ENCODE measurements at places on chromosomes 3 and 15.

GRCh38 chr3:122784436-122784835, 9.2 kb downstream of the HSPBAP1 start:
- no peak for DNase-seq

GRCh38 chr3:72266016-72266370, 481.0 kb upstream of the PROK2 start:
- DNase-seq = no peak

GRCh38 chr3:147393261-147393942, 12.9 kb downstream of the ZIC4 start:
- DNase-seq = no peak

- no peak for DNase-seq
Observed at GRCh38 chr3:152269831-152270734, 1.4 kb downstream of the MBNL1 start.

- no peak for DNase-seq
Observed at GRCh38 chr3:188284455-188285212, 130.7 kb downstream of the LPP start.

- DNase-seq = no peak
Observed at GRCh38 chr3:119311081-119311925, 17.1 kb downstream of the ARHGAP31 start.

- no peak for DNase-seq
Observed at GRCh38 chr3:154844863-154845262, 235.3 kb upstream of the MME start.

DNA sequence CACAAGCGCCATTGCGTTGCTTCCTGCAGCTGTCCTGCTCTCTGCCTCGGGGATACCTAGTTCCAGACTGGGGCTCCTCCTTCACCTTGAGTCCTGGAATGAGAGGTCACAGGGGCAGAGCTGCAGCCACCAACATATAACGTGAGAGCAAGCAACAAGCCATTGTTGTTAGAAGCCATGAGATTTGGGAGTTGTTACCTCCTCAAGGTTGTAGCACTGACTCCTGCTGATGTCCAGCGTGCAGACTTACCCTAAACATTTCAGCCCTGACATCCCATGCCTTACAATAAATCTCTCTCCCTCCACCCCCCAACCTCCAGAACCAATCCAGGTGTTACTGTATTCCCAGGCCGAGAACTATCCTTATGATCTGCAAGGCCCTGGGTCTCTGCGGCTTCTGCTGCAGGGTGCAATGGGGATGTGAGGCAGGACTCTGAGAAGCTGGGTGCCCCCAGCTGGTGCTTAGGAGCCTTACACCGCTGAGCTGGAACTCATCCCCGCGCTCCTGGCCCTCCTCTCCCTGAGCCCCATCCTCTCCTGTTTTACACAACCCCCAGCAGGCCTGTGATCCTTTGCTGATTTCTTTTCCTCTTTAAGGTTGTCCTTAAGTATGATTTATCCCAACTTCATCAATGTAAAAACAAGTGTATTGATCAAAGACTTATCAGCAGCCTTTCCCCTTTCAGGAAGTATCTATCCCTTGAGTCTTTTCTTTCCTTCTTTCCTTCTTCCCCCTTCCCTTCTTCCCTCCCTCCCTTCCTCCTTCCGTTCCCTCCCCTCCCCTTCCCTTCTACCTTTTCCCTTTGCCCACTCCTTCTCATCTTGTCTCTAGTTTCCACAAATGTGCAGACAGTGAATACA, 84.2 kb upstream of the ABHD2 start:
- DNase-seq = no peak

DNA sequence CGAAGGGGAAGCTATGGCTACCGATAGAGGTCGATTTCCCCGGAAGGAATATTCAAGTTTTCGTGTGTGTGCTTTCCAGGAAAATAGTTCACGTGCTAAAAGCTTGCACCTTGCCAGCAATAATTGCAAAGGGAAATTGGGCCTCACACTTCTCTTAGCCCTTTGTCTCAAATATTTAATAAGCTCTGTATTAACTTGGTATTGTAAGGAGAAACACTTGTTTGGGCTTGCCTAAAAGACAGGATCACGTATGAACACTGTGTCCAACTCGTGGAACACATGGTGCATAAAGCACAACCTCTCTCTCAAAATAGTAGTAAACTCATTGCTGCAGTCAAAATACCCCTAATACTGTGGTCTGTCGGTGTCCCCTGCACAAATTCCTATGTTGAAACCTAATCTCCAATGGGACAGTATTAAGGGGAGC, 352 bp upstream of the TMF1 start:
- DNase-seq = no peak

GRCh38 chr15:75032395-75032794, 9.0 kb downstream of the PPCDC start:
- no peak for DNase-seq

GRCh38 chr3:110894574-110894973, 177.0 kb upstream of the NECTIN3 start:
- DNase-seq = no peak

DNA sequence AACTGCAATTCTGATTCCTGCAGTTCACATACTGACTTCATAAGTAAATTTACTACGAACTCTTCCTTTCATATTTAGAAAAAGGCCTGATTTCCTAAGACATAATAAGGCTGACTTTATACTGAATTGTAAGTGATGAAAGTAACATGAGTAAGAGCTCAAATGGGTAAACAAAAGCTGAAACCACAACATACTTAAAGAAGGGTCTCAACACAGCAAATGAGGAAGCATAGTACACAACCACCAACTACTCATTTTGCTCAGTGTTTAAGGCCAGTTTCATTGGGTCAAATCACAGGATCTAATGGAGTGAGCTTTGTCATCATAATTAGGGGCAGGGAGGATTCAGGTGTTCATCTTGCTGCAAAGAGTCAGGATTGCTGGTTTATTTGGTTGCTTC, 81.4 kb downstream of the SETD2 start:
- DNase-seq = no peak

GRCh38 chr3:197466586-197467399, 89.0 kb downstream of the BDH1 start:
- no peak for DNase-seq

DNA sequence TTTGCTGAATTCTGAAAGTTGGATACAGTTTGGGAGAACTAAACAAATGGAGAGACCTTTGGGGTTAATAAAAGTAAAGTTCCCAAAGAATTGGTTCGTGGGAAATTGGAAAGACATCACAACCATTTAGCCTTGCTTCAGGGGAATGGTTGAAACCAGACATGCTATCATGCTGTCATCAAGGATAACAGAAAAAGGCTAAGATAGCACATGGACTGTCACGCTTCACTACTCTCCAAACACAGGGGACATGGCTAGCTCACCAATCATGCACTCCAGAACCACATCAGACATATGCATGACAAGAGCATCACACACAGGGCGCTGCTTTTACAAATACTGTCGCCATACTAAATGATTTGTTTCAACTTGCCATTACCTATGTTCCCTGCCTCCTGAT, 671.7 kb upstream of the ROBO1 start:
- DNase-seq = no peak

DNA sequence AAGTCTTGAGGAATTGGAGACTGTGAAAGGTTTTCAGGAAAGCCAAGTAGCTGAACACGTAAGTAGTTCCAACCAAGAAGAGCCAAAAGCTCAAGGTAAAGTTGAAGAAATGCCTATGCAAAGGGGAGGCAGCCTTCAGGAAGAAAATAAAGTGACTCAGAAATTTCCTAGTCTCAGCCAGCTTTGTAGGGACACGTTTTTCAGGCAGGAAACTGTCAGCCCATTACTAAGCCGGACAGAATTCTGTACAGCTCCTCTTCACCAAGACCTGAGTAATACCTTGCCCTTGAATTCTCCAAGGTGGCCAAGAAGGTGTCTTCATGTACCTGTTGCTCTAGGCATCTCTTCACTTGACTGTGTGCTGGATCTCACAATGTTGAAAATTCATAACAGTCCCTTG, 48.6 kb downstream of the CDAN1 start:
- DNase-seq = no peak

DNA sequence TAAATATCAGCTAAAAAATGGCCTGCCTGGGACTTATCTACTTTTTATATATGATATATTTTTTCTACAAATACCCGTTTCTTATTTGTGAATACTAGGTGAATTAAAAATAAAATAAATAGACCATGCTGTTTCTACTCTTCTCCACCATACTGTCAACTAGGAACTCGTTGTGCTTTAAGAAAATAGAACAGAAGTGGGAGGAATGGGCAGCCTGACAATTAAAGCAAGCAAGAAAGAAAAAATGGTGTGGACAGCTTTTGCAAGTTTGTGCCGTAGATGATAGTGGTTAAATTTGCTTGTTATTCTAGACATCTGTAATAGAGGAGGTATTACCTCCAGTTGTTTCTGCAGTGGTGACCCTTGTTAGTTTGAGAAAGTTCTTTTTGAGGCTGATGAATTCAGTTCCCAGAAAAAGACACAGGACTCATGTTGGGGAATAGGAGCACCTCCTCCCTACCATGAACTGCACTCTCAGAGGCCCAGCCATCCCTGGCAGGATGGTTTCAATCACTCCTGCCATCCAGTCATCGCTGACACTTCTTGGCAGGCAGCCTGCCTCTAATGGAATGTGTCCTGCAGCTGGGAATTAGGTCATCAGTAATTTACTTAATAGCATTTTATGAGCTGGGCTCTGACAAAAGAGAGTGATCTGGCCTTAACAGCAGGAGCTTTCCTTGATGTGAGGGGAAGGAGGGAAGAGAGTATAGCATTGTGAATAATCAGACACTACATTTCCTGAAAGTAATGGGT, 105.0 kb upstream of the GAP43 start:
- DNase-seq = no peak

- DNase-seq = no peak
Observed at GRCh38 chr15:92627014-92627413, 28.6 kb downstream of the FAM174B start.

DNA sequence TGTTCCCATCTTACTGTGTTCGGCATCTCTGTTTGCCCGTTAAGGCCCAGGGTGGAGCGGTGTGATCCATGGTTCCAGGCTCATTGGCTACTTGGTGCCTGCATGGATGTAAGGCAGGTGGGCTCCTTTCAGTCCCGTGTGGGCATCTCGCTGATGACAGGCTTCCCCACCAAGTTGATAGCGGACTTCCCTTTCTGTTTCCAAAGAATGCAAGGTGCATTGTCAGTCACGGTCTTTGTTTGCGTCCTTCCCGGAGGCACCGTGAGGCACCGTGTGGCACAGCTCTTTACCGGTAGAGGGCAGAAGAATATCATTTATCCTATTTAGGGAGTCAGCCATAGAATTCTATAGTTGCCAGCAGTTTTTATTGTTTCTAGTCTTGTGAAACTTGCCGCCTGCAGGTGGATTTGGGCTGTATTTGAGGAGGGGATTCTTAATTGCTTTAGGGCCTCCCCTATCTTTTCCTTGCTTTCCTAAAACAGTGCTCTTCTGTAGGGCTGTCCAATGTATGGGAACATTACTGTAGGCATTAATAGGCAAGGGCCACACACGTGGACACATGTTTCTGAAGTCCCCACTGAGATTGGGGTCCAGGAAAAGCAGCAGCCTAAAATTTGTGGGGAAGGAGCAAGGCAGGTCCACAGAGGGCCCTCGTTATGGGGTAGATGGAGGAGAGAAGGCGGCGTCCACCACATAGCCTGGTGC, 244.1 kb downstream of the SLCO3A1 start:
- no peak for DNase-seq

DNA sequence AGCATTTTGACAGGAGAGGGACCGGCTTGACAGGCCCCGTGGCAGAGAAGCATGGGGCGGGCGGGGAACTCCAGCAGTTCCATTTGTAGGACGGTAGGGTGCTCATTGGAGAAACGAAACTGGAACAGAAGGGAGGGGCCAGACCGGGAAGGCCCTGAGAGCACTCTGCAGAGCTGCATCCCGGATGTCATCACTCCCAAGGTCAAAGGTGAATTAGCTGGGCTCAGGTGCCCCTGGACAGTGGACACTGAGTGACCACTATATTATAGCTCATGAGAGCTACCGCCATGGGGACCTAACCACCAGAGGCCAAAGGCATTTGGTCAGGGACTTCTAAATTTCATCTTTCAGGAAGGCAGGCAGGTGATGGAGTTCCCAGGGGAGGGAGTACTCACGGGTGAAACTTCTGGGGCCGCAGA, 7.3 kb downstream of the CSRNP1 start:
- DNase-seq = no peak

GRCh38 chr3:127074900-127075360, 92.0 kb downstream of the PLXNA1 start:
- DNase-seq = no peak

- no peak for DNase-seq
Observed at GRCh38 chr15:25931851-25932250, 68.7 kb upstream of the ATP10A start.

GRCh38 chr3:165642761-165643420, 194.3 kb downstream of the BCHE start:
- no peak for DNase-seq

DNA sequence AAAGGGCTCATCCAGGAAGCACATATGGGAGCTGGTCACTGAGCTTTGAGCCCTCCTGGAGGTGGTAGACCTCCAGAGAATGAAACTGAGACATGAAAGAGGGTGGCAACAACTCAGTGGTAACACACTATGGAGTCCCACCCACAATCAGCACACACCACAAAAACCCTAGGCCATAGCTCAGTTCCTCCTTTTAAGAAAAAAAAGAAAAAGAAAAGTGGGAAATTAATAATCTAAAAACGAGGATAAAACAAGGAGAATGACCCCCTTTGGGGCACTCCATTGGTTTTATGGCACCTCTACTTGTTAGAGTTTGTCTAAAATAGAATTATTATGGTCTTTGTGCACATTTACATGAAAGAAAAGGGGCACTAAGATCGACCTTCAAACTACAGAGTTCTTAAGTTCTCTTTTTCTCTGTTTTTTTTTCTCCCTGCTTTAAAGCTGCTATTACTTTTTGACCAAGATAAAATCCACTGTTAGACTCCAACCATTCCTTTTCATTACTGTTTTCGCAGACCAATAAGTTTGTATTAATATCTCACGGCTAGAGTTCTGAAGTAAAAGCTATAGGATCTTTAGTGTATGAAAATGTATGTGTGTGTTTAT, 40.2 kb upstream of the ZBTB20 start:
- DNase-seq = no peak

- DNase-seq = no peak
Observed at GRCh38 chr3:24006-24405, 172.6 kb upstream of the CHL1 start.

DNA sequence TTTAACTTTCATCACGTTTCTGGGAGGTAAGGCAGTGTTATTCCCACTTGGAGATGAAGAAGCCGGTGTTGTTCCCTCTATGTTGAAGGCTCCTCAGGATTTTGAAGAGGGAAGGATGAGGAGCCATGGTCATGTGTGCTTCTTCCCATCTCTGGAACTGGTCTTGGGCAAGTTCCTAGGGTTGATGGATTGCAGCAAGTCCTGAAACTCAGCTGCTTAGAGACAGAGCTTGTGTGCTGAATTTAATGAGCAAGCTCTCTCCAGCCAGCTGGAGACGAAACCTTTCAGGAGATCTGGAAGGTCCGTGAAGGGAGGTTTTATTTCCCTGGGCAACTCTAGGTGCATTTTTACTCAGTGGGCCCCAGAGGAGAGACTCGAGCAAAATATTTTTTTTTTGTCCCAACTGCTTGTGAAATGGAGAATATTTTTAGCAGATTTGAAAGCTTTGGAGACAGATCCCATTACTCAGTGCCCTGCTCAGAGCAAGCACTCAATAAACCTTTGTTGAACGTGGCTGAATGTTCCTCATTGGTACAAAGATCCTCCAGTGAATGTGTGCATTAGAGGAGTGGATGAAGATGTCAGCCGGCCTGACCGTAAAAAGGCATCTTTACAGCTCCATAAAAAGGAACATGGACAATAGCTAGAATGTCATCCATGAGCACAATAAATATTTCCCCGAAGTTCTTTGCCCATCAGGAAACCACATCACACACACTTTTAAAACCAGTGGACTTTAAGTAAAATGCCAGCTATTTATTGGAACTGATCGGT, 55.6 kb upstream of the RGMA start:
- DNase-seq = no peak
